ENCODE measurements at places on chromosomes 6 and 20. TPM values are rescaled to one million over a fixed set of nuclear protein-coding genes. Genes with fewer than 3 reads are reported as not detected.

Gene ZSCAN12
- total RNA-seq, result 8.2 TPM

Gene GSTA2
- total RNA-seq, result not detected

Gene CPNE5
- 4.9 TPM for total RNA-seq

Gene APCDD1L
- total RNA-seq, result 2.1 TPM

Gene RSPH4A
- total RNA-seq, result 0.27 TPM

Gene BMP6
- 1.3 TPM for total RNA-seq

Gene SPEF1
- total RNA-seq, result 0.09 TPM

Gene TFAP2C
- total RNA-seq, result 0.09 TPM

Gene PKIG
- 48.2 TPM for total RNA-seq

Gene PPP1R11
- total RNA-seq, result 17.9 TPM

Gene OLIG3
- not detected for total RNA-seq

Gene VNN1
- total RNA-seq, result 0.13 TPM

- DNase-seq, result peak; percentile 61
Observed at GRCh38 chr6:165721356-165721755, 58.3 kb upstream of the PDE10A start.

DNA sequence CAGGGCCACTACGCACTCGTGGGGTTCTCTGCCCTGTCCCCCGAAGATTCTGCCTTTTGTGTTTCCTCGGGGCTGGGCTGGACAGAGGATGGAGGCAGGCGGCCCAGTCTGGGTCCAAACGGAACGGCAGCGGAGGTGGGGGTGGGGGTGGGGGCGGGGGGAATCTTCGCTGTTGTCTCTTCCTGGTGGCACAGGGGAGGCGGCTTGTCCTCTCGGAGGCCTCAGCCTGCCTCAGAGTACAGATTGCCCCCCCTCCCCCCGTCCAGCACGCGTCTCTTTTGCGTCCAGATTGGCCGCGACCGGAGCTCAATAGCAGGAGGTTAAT, 1.4 kb upstream of the INSM1 start:
- no peak for DNase-seq

- DNase-seq, result peak; percentile 65
Observed at GRCh38 chr20:22686097-22686496, 101.7 kb upstream of the FOXA2 start.

GRCh38 chr20:63577317-63577894, 3.4 kb upstream of the HELZ2 start:
- DNase-seq, result no peak

- no peak for DNase-seq
Observed at GRCh38 chr6:91487696-91488392, 901.0 kb upstream of the MAP3K7 start.

DNA sequence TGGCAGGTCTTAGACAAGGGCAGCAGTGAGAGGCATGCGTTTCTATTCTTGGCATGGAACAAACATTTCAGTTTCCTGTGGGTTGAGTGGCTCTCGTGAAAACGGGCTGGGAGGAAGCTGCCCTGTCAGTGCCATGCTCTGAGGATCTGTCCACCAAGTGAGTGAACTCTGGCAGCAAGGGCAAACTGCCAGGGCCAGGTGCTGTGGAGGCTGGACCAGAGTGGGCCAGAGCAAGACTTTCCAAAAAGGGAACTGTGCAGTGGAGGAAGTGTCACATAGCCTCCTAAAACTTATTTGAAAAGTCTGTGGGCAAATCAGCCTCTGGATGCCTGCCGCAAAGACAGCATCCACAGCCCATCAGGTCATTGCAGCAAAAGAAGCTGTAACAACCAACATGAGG, 44.2 kb upstream of the TAB2 start:
- DNase-seq, result peak; percentile 38

DNA sequence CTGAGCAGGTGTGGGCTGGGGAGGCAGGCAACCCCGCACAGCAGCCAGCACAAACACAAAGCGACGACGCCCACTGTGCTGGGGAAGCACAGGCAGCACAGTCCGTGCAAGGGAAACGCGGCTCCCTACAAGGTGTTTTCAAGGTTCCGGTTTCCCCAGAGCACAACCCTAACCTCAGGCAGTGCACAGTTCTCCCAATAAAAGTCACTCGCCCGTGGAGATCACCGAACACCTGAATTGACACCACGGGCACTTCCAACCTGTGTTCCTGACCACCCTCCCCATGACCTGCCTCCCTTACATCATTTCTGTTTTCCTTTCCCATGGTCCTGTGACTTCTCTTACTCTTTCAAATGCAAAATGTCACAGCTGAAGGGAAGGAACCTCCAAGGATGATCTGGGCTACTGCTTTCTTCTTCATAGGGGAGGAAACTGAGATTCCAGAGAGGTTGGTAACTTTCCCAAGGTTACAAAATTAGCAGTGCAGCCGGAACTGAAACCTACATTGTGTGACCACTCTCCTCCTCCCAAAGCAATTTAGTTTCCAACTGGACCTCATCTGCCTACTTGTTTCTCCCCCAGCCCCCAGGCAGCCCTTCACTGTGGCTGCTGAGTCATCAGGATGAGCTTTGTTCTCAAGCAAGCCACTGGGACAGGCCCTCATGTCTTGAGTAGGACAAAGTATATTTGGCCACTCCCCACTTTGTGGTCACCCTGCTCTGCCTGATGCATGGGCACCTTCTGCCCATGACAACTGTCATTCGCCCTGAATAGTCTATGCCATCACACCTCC, 125.3 kb downstream of the ATXN1 start:
- peak; percentile 33 for DNase-seq

DNA sequence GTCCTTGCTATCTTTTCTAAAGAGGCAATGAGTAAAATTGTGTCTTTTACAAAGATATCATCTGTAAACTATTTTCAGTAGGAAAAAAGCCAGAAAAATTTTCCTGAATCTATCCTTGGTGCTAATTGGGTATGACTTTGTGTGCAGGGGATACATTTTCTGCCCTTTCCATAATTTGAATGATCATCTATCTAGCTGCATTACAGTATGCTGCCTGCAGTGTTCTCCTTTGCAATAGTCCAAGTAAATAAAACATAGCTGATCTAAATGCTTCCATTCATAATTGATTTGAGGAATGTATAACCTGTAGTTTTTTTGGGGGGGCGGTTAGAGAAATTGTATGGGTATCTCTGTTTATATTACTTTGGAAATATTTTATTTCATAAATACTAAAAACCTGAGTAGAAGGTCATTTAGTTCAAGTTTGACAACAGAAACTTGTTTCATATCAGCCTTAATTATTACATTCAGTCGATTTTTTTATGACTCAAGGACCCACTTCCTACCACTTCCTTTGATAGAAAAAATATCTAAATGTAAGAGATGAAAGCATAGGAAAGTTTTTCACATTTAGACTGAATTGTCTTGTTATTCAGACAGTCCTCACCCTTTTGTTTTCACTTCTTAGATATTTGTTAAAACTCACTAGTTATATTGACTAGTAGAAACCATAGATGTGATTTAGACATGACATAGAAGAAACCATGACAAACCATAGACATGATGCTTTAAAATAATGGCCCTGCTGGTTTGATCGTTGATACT, 75.3 kb downstream of the AIG1 start:
- no peak for DNase-seq

DNA sequence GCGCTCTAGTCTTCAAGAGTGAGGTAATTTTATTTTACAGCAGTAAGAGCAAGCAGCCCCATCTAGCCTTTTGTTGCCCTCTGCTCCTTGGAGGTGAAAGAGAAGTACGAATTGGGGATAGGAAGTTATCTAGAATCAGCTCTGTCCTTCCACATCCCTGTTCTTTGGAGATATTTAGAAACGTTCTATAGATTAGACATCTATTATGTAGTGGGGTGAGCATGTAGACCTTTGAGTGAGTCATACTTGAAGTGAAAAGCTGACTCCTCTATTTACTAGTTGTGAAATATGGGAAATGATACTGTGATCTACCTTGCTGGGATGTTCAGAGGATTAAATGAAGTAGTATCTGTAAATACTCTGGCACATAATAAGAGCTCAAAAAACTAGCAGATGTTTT, 36.0 kb upstream of the SLC35D3 start:
- DNase-seq, result no peak

DNA sequence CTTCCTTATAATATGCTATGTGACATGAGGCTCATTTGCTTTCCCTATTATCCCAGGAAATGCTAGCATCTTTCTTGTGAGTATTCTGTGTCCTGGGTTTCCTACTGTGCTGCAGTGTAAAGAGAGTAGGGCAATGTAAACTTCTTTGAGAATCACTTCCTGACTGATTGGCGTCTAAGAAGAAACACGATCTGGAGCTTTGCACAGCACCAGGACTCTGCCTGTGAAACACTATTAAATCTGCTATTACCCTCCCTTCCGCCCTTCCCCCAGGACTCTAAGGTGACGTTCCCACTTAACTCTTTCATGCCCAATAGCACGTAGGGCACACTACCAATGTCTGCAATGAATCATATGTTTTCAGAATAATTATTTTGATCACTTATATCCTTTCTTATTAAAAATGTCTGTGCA, 607.3 kb upstream of the CITED2 start:
- DNase-seq, result peak; percentile 80

DNA sequence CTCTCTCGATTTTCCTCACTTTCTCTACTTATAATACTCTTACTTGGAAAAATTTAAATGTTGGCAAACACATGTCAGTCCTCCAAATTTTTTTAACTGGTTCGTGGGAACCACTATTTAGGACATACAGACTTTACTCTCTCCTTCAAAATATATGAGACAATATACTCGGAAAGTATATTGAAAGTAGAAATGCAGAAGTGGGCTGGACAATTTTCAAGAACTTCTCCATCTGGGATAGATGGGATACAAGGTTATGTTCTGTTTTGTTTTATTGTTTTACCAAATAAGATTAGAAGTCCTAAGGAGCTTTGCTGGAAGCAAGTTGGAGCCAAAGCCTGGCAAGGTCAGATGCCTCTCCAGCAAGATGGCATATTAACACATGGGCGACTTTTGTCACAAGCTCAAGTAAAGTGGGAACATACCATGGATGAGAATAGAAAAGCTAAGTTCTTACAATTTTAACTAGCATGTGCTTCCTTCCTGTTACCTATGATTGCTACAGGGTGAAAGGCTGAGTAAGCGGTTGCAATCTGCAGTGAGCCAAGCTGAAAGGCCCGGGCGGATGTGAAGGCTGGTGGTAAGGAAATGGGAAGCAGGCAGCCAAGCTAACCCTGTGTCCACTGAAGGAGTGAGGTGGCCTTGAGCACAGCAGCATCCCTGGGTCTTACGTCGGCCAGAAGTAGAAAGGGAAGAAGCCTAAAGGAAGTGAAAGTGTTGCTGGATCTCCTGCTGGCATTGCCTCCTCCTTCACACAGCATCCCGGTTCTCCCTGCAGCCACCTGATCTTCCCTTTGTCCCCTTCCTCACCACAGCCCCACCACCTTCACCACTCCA, 7.1 kb downstream of the MAP3K5 start:
- DNase-seq, result peak; percentile 68

GRCh38 chr20:54629632-54630031, 154.2 kb downstream of the DOK5 start:
- DNase-seq, result no peak

DNA sequence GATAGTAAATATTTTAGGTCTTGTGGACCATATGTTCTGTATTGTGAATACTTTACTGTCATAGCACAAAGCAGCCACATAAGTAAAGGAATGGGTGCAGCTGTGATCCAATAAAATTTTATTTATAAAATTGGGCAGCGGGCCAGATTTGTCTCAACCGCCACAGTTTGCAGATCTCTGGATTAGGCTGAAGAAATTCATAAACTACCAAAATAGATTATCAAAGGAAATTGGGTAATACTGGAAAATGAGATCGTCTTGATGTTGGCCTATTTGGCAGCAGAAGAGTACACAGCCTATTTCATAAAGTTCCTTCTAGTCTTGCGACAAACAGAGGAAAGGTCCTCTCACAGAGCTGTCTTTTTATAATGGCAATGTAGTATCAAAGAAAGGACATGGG, 69.8 kb downstream of the DZANK1 start:
- peak; percentile 17 for DNase-seq

DNA sequence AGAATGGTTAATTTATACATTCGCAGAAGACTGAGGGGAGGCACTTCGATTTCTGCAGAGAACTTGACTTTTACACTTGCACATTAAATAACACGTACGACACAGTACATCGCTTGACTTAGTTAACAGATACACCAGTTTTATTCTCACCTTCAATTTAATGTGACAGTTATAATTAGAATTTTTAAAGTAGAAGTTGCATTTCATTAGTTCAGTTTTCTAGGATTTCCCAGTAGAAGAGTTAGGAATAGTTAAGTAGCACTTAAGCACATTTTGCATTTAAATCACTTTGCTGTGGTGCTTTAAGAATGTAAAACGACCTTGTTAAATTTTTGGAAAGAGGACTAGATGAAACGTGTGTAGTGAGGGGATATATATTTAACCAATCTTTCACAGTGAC, 1.6 kb upstream of the BEND3 start:
- DNase-seq, result no peak

GRCh38 chr20:41100001-41100480, 37.3 kb upstream of the PLCG1 start:
- DNase-seq, result no peak

DNA sequence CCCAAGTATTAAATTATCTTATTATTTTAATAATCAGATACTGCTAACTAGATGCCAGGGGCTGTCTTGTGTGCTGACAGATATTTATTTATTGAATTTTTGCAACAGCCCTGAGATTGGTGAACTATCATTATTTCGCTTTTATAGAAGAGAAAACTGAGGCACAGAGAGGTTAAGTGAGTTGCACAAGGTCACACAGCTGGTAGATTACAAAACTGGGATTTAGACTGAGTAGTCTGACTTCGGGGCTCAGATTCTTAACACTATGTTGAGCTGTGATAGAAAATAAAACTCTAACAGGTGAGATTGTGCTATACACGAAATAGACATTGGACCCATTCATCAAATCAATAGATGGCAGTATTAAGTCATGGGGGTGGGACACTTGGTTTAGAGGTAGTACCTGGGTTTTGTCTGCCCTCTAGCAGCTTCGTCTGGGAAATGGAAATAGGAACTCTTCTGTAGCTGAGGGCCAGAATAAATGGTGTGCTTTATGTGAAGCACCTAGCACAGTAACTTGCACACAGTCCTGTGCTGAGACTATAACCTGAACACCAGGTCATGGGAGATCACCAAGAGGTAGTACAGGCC, 113.4 kb downstream of the B3GAT2 start:
- no peak for DNase-seq

- no peak for DNase-seq
Observed at GRCh38 chr6:27775796-27776184, 136.4 kb downstream of the OR2B2 start.

DNA sequence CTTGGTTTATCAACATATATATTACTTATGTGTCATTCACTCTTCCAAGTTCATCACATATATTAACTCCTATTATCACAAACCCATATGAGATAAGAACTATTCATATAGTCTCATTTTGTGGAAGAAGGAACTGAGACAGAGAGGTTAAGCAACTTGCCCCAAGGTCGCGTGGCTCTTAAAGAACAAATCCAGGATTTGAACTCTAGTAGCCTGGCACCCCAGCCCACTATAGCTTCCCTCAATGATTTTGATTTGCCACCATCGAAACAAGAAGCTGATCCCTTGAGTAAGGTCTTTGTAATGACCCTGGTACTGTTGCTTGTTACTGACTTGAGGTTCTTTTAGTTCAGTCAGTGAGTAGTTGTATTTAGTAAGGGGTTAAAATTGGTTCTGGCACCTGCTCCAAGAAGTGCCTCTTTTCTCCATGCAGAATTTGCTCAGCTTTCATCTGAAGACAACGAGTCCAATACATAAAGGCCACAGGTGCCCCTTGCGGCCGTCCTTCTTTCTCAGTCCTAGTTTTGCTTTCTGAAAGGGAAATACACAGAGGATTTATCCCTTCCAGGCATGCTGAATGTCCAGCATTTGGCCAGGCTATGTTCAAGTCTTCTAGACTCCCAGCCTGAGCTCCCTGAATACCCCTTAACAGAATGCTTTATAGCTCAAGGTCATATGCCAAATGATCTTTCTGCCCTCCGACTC, 253.0 kb downstream of the TBC1D7 start:
- DNase-seq, result no peak

Measured in muscle of leg (tissue), 16 donors.